ENCODE measurements at places on chromosomes 12 and 14. TPM values are rescaled to one million over a fixed set of nuclear protein-coding genes. Genes with fewer than 3 reads are reported as not detected.

Gene SERPINA9
- total RNA-seq, result not detected

Gene BCL2L14
- not detected for total RNA-seq

Gene NRXN3
- total RNA-seq, result 1.7 TPM

Gene NCAPD2
- 74.8 TPM for total RNA-seq

Gene TMEM179
- not detected for total RNA-seq

Gene SMIM41
- total RNA-seq, result not detected

Gene FAR2
- total RNA-seq, result 13.5 TPM

Gene GLT8D2
- 2.0 TPM for total RNA-seq

Gene CLECL1
- total RNA-seq, result not detected

Gene KLRB1
- total RNA-seq, result not detected

Gene DNAJC22
- 1.0 TPM for total RNA-seq

DNA sequence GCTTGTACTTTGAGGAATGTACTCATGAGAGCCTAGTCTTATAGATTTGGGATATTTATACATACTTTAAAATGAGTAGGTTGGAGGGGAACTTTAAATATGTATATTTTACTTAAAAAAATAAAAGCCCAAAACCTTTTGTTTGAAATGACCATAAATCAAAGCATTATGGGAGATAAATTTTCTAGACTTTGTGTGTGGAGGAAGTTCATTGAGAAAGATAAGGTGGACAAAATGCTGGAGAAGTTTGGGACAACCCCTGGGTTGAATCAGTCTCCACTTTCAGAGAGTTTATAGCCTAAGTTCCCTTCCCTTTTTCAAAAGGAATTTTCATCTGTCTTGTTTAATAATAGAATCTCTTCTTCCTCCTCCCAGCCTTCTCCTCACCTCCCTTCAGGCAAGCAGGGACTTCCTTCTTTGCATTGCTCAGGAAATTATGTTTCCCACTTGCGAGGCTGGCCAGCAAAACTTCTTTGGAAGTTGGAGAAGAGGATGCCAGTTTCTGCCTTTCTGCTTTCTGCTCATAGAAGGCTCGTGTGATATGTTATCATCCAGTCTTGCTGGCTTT is 54.2 kb downstream of the CHST11 start:
- no peak for DNase-seq

DNA sequence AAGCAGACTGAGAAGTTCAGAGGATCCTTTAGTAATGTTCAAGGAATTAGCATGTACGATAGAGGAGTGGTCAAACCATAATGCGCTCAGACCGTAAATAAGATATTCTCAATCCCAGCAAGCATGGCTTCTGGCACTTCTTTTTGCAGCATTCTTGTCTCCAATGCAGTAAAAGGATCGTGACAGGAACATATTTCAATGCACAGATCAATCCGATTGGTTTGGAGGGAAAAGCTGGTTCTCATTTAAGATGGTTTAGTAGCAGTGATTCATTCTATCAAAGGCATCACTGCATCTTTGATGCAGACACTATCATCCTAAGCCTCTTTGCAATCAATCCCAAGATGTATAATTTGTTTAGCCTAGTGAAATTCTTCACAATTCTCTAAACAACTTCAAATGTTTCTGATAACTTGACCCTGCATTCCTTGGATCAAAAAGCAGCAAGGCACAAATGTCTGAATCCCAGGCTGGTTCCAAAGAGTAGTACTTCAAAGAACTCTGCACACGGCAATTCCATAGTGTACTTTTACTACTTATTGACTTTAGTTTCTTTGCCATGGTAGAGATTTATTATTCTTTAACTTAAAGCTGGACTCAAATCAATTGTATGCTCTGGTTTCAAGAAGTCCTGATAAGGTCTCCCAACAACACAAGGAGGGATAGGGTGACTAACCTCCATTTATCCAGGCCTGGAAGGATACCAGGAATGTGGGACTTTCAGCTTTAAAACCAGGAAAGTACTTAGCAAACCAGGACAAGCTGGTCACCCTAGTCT is 96.8 kb upstream of the MDM1 start:
- no peak for DNase-seq

DNA sequence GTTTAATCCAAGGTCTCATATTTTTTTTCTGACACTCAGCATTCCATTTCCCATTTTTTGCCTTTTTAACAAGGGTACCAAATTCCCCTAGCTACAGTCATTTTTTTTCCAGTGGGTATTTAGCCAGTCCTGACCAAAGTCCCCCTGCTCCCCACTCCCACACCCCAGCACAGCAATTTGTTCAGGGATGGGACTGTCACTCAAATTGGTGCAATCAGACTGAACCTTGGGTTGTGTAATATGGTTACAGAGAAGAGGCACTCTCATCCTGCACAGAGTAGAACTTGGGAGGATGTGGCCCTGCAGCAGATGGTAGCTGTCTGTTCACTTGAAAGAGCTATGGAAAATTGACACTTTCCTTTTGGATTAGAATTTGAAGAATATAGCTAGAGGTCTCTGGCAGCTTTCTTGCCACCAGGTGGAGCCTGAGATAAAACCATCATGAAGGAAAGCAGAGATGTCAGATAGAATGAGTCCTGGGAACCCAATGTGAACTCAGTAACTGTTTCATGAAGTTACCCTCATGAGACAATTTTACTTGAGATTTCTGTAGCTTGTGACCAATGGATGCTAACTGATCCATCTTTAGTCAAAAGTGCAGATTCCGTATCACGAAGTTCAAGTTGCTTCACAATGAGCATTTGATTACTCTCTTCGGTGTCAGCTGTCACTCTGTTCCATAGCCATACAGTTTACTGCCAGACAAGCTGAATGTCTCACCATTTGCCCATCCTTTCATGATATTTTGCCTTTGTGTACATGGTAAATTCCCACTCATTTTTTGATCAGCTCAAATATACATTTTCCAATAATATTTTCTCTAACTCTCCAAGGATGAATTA is 394.0 kb upstream of the SYT1 start:
- DNase-seq, result no peak

DNA sequence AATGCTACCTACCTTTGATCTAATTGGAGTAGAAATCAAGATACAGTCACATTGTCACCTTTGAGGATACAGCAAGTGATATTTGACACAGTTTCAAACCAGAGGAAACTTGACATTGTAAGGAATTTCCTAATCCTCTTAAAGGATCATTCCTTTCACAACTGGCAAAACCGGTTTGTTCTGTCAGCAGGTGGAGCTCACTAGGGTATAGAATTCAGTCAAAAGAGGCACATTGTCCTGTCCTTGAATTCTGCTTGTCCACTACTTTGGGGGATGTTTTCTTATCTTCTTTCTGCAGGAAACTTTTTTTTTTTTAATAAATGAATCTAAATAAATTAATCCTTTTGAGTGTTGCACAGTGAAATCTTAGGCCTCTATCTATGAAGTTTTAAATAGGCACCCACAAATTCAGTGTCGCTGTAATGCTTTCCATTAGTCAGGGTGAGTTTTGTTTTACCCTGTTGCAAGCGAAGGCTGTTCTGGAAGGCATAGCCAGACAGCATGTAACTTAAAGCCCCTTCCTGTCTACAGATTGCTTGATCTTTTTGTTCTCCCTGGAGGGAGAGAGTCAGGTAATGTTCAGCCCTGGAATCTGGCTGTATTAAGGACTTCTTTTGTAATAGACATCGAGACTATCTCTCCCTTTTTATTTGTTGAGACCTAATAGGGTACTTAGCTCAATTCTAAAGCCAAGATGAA is 285.0 kb upstream of the RGS6 start:
- DNase-seq, result no peak

DNA sequence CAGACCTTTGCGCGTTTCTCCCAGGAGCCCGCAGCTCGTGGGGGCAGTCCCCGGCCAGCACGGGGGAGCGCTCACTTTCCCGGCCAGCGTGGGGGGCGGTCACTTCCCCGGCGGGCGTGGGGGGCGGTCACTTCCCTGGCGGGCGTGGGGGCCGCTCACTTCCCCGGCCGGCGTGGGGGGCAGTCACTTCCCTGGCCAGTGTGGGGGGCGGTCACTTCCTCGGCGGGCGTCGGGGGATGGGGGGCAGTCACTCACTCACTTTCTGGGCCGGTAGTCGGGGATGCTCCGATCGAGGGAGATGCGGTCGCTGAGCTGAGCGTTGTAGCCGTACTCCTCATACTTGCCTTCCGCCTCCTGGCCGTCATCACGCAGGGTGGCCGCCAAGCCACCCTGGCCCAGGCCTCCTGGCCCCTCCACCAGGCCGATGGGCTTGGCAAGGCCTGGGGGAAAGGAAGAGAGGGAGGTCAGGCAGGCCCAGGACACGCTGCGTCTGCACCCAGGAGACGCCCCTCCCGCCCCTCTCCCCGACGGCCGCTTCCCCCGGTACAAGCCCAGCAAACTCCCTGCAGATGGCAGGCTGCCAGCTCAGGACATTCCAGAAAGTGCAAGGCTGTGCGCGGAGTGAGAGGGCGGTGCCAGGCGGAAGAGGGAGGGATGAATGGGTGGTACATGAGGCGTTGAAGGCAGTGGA is 43.3 kb downstream of the GALNT9 start:
- DNase-seq, result no peak

DNA sequence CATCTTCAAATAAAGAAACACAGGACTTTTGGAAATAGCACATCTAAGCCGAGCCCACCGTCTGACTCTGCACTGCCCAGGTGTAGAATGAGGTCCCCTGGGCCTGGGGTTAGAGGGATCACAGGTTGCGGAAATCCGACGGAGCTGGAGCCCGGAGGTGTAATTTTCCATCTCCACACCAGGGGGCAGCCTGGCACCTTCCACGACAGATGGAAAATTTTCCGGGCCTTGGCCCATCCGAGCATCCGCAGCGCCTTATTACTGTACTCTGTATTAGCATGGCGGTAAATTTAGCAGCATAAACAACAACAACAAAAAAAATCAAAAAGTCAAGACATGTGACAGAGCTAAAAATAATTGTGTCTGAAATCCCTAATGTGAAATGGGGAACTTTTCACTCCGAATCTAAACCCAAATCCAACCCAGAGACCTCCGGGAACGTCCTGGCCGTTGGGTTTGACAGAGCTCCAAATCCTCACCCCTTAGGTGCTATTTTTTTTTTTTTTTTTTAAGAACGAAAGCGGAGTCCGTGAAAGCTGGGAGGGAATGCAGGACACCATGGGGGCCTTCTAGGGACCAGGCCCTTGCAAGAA is 93.9 kb downstream of the KSR2 start:
- DNase-seq, result no peak

DNA sequence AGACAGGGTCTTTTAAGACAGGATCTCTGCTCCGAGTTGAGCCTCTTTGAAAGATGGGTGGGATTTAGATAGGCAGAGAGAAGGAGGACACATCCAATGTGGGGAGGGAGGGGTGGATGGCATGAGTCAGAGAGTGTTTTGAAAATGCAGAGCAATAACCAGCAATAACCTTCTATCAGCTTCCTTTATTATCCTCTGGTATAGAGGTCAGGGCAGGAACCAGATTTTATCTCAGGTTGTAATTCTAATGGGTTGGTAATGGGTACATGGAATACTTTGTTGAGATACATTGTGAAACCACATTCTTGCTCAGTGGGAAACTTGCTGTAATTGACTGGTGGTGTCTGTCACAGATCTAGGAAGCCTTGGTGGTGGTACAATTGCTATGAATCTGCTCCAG is 37.6 kb upstream of the CCDC63 start:
- no peak for DNase-seq

- no peak for DNase-seq
Measured at GRCh38 chr12:114954511-114955055, 270.6 kb upstream of the TBX3 start.

GRCh38 chr12:87813476-87814234 is 215.5 kb downstream of the C12orf50 start:
- DNase-seq, result peak; percentile 69

- DNase-seq, result peak; percentile 44
Measured at GRCh38 chr14:93285044-93285443, 47.8 kb downstream of the BTBD7 start.

GRCh38 chr12:46127656-46128055 is 137.3 kb upstream of the SCAF11 start:
- DNase-seq, result no peak

- peak; percentile 13 for DNase-seq
Measured at GRCh38 chr12:111494676-111495075, 89.0 kb downstream of the SH2B3 start.

GRCh38 chr14:100140452-100141078 is 18.9 kb downstream of the DEGS2 start:
- DNase-seq, result no peak

- no peak for DNase-seq
Measured at GRCh38 chr12:39003541-39004155, 98.3 kb upstream of the CPNE8 start.

GRCh38 chr12:124913474-124914391 is 717 bp downstream of the UBC start:
- DNase-seq, result no peak

DNA sequence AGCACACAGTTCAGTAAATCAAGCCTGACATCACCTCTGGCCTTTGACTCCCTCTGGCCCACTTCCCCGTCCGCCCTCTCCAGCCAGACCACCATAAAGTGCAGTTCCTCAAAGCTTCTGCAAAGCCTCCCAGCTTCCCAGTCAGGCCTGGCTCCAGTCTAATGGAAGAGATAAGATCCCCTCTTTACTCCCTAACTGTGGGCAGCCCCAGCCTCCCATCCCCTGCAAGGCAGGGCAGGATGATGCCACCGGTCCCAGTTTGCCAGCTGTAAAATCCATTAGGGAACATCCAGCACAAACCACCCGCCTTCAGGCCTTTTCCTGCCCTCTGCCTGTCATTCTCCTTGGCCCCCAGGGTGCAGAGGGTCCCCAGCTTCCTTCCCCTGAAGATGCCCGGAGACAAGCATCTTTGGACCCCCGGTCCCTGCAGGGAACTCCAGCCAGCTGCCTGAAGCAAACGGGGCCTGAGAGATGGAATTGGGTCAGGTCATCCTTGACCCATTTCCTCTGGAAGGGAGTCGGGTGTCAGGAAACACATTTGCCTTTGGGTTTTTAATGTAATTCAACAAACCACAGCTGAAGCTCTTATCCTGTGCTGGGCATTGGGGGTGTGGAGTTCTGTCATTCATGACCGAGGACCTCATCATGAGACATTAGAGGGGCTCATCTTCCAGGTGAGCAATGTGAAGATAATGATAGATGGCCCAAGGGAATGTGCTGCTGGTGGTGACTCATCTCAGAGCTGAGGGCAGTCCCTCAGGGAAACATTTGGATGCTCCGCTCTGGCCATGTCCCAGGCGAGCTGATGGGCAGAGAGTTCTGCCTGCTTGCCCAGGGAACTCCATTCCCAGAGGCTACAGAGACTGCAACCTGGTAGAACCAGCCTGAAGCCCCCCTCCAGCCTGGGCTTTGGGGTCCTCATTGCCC is 93.8 kb upstream of the CLMN start:
- DNase-seq, result no peak

DNA sequence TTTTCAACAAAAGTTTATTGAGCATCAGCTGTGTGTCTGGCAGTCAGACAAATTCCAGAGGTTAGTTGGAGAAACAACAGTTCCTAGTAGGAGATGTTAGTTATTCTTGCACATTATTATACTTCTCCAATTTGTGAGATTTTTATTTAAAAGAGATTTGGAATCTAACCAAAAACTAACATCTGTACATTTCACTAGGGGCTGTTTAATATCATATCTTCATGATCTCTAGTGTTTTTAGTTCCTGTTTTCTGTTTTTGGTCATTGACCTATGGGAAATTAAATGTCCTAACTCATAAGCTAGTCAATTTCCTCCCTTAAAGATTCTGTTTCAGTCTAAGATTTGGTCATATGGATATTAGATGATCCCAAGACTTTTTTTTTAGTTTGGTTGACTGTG is 34.1 kb upstream of the KLHDC2 start:
- DNase-seq, result no peak
